ENCODE measurements at places on chromosomes 16 and 17.

- DNase-seq, result no peak
Measured at GRCh38 chr17:51914577-51914976, 243.9 kb downstream of the CA10 start.

- no peak for DNase-seq
Measured at GRCh38 chr17:58219789-58220183, 731 bp upstream of the MKS1 start.

- no peak for DNase-seq
Measured at GRCh38 chr17:45451131-45451530, 18.5 kb upstream of the ARHGAP27 start.

DNA sequence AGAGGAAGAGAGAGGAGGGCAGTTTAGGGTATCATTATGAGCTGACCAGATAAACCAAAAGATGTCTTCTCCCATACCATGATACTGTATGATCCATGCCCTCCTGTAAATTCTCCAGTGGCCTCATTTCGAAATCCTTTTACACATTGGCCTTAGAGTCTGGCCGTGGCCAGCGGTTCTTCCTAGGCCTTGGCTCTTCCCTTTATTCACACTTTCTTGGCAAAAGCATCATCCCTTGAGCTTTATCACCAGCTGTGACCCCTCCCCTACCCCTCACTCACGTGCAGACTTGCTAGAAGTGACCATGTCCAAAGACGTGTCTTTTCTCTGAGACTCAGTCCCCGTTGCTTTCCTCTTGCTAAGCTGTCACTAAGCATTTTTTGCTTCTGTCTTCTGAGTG lies 22.8 kb downstream of the KATNIP start:
- no peak for DNase-seq
